H7 (cell line): ENCODE measurements at places on chromosomes 5 and 9. TPM values are rescaled to one million over a fixed set of nuclear protein-coding genes. Genes with fewer than 3 reads are reported as not detected.

Gene RPL37
- 1,413 and 1,683 TPM in 2 replicates for total RNA-seq

Gene TMC1
- total RNA-seq: not detected in 2 replicates

Gene OR1L1
- total RNA-seq: not detected in 2 replicates

Gene MRRF
- total RNA-seq: 26.2 and 36.2 TPM in 2 replicates

Gene SLC34A3
- 0.03 TPM in 1 of 2 replicates, not detected in the other for total RNA-seq

Gene GABRA1
- total RNA-seq: 0.76 and 1.4 TPM in 2 replicates

Gene ADAMTS12
- 2.7 and 3.0 TPM in 2 replicates for total RNA-seq

Gene MPDZ
- 22.2 and 30.6 TPM in 2 replicates for total RNA-seq

Gene MARCOL
- not detected in 2 replicates for total RNA-seq

Gene UBTD2
- 29.2 and 34.7 TPM in 2 replicates for total RNA-seq

Gene SPATA6L
- total RNA-seq: 0.48 TPM in 1 of 2 replicates, not detected in the other

Gene FOXD4L3
- total RNA-seq: 0.04 TPM in 1 of 2 replicates, not detected in the other

Gene CMBL
- total RNA-seq: 5.2 and 5.3 TPM in 2 replicates

Gene ADAMTS6
- 1.3 and 1.5 TPM in 2 replicates for total RNA-seq

Gene FAM153A
- total RNA-seq: not detected in 2 replicates

Gene LCN10
- total RNA-seq: 0.76 and 1.4 TPM in 2 replicates

Gene ACOT12
- total RNA-seq: not detected in 2 replicates

Gene ADAMTS13
- 2.8 and 5.5 TPM in 2 replicates for total RNA-seq

Gene CTNNAL1
- total RNA-seq: 73.6 and 81.0 TPM in 2 replicates

Gene ADRB2
- 0.17 and 0.18 TPM in 2 replicates for total RNA-seq

Gene GNA14
- 5.5 and 7.1 TPM in 2 replicates for total RNA-seq
